HFFc6 (cell line): ENCODE measurements at places on chromosomes 7 and 10. TPM values are rescaled to one million over a fixed set of nuclear protein-coding genes. Genes with fewer than 3 reads are reported as not detected.
A peak's percentile ranks its signal among the peaks of the same experiment; 100 is the strongest.

The TFAM gene
- 15.9 to 29.9 TPM (median 26.9 TPM) in 3 replicates for total RNA-seq

DNA sequence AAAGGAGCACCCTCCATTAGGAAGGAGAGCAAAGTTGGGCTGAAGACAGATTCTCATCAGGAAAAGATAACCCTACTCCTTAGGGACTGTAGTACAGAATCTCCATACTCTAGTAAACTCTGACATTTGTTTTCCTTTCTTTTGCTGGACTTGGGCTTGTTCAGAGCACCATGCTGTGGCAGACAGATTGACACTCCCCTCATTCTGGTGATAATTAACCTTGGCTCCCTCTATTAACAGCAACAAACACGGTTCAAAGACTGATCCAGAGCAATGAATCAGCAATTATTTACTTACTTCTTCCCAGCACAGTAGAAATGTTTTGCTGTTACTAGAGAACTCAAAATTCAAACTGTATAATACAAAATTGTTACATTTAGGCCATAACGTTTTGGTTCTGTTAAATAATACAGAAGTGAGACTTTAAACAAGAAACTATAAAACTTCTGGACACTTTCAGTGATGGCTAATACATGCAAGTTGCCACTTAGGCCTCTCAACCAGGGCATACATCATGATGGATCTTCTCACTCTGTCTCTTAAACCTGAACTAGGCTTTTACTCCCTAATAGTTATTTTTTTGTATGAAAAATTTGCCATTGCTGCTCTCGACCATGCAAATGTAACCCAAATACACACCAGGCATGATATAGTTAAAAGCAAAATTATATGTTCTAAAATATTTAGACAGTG, 639.0 kb downstream of the IPMK start:
- H3K27me3 ChIP-seq: no peaks in the 10 kb centered on the region
- DNase-seq: no peak
- H3K4me3 ChIP-seq: no peak overlapping the region
- no peaks in the 10 kb centered on the region for H3K4me1 ChIP-seq
- no peak overlapping the region for H3K27ac ChIP-seq

DNA sequence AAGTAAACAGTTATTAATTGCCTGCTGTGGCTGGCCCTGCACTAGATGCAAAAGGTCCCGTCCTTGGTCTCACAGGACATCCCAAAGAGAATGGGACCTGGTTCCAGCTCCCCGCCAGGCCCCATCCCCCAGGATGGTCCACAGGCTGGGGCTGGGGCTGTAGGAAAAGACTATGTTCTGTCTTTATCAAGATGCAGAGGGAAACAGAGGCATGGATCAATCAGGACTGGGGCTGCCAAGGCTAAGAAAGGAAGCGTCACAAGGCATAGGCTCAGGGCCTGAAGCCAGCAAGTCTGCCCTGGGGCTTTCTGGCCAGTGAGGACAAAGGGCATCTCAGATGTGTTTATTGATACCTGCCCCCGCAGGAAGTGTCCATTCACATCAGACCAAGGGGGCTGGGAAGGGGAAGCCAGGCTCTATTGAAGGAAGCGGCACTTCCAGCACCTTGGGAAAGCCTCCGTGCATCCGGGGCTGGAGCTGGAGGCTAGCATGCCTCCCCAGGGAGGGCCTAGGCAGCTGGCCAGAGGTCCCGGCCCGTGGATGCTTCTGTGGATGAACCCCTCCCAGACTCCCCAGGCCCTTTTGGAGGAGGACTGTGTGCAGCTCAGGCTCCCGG, 5.8 kb downstream of the VSIR start:
- no peaks in the 10 kb centered on the region for H3K36me3 ChIP-seq
- H3K4me3 ChIP-seq: peak overlapping the region; percentile 80
- H3K27ac ChIP-seq: peak overlapping the region; percentile 99
- peak; percentile 38 for DNase-seq

The TRIM4 gene
- 21.6 to 23.4 TPM (median 22.9 TPM) in 3 replicates for total RNA-seq

GRCh38 chr10:21100190-21100589, 203.1 kb upstream of the NEBL start:
- H3K4me1 ChIP-seq: 0 out of 2 replicates have a peak, but pooled peaks cover 4% of the 10 kb centered on the region
- no peak overlapping the region for H3K4me3 ChIP-seq
- H3K36me3 ChIP-seq: no peaks in the 10 kb centered on the region
- no peak overlapping the region for H3K27ac ChIP-seq

The GNAT3 gene
- not detected in 3 replicates for total RNA-seq

DNA sequence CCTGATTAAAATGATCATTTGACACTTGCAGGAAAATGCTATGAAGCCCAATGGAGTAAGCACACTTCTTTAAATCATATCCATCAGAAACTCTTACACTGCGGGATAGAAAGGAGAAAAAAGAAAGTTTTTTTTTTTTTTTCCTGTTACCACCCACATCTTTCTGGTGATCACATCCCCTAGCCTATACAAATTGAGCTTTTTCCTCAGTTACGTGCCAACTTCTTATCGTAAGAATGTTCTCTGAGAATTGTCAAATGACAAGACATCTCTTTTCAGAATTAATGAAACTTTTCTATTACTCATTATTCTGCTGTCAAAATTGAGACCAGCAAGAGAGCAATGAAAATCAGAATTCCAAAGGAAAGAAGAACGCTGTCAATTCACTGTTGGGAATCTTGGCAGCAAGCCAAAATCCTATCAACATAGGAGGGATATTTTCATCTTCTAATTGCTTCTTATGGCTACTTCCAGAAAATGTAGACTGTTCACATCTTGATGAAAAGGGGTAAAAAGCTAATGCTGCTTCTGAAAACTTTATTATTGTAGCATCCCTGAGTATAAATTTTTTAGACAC, 179.5 kb downstream of the ADAM12 start:
- peaks cover 10% of the 10 kb centered on the region for H3K36me3 ChIP-seq
- H3K4me3 ChIP-seq: no peak overlapping the region
- H3K4me1 ChIP-seq: peaks cover 68% of the 10 kb centered on the region
- no peak for DNase-seq

DNA sequence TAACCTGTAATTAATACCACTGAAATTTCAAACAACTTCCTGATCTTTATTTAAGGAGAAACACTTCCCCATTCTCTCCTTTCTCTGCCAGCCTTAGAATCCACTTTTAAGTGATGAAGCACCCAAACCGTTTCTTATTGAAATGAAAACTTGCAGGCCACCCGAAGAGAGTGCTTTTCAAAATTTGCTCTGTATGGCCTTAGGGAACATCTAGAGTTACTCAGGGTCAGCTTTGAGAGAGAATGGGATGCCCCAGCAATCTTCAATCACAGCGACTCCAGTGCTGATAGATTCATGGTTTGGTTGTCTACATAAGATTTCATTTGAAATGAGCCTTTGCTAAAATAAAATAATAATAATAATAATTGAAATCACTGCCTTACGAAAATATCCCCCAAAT, 323.1 kb downstream of the PCLO start:
- peak overlapping the region; percentile 59 for H3K4me3 ChIP-seq
- no peaks in the 10 kb centered on the region for H3K36me3 ChIP-seq
- H3K27ac ChIP-seq: peak overlapping the region; percentile 33; the same call in 1 of the 2 replicates

DNA sequence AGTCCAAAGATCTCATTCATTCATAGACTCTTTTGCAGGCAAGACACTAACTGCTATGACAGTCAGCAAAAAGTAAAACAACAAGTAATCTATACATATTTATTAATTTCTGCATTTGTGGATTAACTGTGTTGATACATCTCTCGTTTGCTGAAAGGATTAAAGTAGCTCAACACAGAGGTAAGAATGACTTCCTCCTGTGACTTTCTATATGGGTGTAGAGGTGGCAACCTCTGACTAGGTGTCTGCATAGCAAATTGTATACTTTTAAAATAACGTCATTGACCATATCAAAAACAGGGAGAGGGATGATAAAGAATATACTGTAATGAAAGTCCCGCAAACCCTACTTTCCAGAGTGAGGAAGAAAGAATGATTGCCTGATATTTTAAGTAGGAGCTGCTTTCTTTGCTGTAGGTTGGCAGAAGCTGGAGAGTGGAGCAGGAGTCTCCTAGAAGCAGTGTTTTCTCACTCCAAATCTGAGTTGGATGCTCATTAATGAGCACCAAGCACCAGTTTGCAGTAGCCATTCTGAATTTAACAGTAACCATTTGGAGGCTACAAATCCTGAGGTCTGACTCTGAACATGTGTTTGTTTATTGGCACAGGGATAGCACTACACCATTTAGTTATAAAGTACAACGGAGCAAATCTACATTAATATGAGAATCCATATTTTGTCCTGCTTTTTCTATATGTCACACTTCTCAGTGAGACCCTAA, 9.2 kb upstream of the LRRN3 start:
- H3K4me1 ChIP-seq: peaks cover 53% of the 10 kb centered on the region
- no peaks in the 10 kb centered on the region for H3K27me3 ChIP-seq
- peak overlapping the region; percentile 72 for H3K4me3 ChIP-seq
- DNase-seq: no peak
- H3K27ac ChIP-seq: peak overlapping the region; percentile 87
- H3K36me3 ChIP-seq: no peaks in the 10 kb centered on the region; the same call in 1 of the 2 replicates

DNA sequence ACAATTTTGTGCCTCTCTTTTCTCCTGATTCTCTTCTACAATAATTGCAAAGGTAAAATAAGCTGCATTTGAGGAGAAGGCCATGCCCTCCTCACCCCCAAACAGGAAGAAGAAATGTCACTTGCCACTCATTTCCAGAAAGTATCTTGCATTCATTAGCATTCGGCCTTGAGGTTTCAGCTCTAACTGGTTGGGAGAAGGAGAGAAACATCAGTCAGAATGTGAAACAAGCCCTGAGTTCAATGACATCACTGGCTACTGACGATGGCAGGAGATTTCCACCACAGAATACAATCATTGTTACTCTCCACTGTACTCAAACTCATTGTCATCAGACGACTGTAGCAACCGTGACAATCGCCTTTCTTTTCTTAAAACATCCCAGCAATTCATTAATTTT, 72.8 kb downstream of the PRKCQ start:
- H3K4me3 ChIP-seq: no peak overlapping the region
- H3K27ac ChIP-seq: no peak overlapping the region
- no peaks in the 10 kb centered on the region for H3K36me3 ChIP-seq
- DNase-seq: no peak
- H3K27me3 ChIP-seq: peaks cover 3% of the 10 kb centered on the region; the same call in 1 of the 2 replicates

DNA sequence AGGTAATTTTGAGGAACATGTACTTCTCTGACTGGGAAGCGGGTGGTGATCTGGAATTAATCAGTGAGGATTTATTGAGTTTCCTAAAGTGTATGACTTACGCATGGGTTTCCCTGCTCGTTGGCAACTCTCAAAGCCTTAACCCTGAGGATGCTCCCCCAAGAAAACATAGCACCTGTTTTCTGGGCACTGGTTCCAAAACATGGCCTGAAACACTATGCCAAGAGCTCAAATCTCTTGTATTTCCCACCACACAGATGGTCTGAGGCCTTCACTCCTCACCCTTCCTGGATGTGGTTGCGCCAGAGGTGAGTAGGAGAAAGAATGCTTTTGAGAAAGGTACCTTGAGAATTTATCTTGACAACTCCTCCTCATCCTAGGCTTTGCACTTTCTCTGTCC, 250.4 kb downstream of the FZD1 start:
- peaks cover 4% of the 10 kb centered on the region; the same call in 1 of the 2 replicates for H3K27me3 ChIP-seq
- no peaks in the 10 kb centered on the region for H3K36me3 ChIP-seq
- no peaks in the 10 kb centered on the region for H3K4me1 ChIP-seq
- no peak overlapping the region for H3K4me3 ChIP-seq
- no peak for DNase-seq

GRCh38 chr10:103244666-103245271, 918 bp upstream of the RPEL1 start:
- no peaks in the 10 kb centered on the region for H3K36me3 ChIP-seq
- no peak overlapping the region for H3K4me3 ChIP-seq
- peaks cover 29% of the 10 kb centered on the region for H3K4me1 ChIP-seq
- peak; percentile 70 for DNase-seq
- H3K27me3 ChIP-seq: peaks cover 9% of the 10 kb centered on the region
- H3K27ac ChIP-seq: no peak overlapping the region

GRCh38 chr7:139725858-139726484, 51.8 kb downstream of the HIPK2 start:
- H3K27me3 ChIP-seq: peaks cover 1% of the 10 kb centered on the region; the same call in 1 of the 2 replicates
- peaks cover 14% of the 10 kb centered on the region; the same call in 1 of the 2 replicates for H3K36me3 ChIP-seq
- H3K27ac ChIP-seq: no peak overlapping the region
- no peak overlapping the region for H3K4me3 ChIP-seq
- no peak for DNase-seq
- peaks cover 59% of the 10 kb centered on the region for H3K4me1 ChIP-seq

The MSS51 gene
- 0.37 to 0.64 TPM (median 0.48 TPM) in 3 replicates for total RNA-seq

GRCh38 chr7:50695026-50695425, 87.7 kb downstream of the GRB10 start:
- H3K36me3 ChIP-seq: no peaks in the 10 kb centered on the region
- no peaks in the 10 kb centered on the region for H3K4me1 ChIP-seq
- no peak for DNase-seq
- no peak overlapping the region for H3K4me3 ChIP-seq
- H3K27me3 ChIP-seq: no peaks in the 10 kb centered on the region; the same call in 1 of the 2 replicates
- H3K27ac ChIP-seq: no peak overlapping the region

GRCh38 chr7:66359656-66360211, 154.6 kb downstream of the TPST1 start:
- H3K36me3 ChIP-seq: peaks cover 10% of the 10 kb centered on the region; the same call in 1 of the 2 replicates
- no peaks in the 10 kb centered on the region; the same call in 1 of the 2 replicates for H3K27me3 ChIP-seq
- H3K4me1 ChIP-seq: peaks cover 32% of the 10 kb centered on the region
- DNase-seq: no peak
- no peak overlapping the region for H3K27ac ChIP-seq

- DNase-seq: no peak
- H3K27ac ChIP-seq: no peak overlapping the region
- no peaks in the 10 kb centered on the region for H3K36me3 ChIP-seq
- H3K27me3 ChIP-seq: no peaks in the 10 kb centered on the region; the same call in 1 of the 2 replicates
- H3K4me3 ChIP-seq: no peak overlapping the region
These were observed 160.1 kb downstream of the MTERF1 start for GRCh38 chr7:91720260-91720937.

The ADGRA1 gene
- total RNA-seq: not detected in 3 replicates

GRCh38 chr10:35184527-35185171, 58.0 kb downstream of the CREM start:
- H3K36me3 ChIP-seq: no peaks in the 10 kb centered on the region
- H3K4me3 ChIP-seq: no peak overlapping the region
- H3K27me3 ChIP-seq: no peaks in the 10 kb centered on the region
- no peak overlapping the region for H3K27ac ChIP-seq

DNA sequence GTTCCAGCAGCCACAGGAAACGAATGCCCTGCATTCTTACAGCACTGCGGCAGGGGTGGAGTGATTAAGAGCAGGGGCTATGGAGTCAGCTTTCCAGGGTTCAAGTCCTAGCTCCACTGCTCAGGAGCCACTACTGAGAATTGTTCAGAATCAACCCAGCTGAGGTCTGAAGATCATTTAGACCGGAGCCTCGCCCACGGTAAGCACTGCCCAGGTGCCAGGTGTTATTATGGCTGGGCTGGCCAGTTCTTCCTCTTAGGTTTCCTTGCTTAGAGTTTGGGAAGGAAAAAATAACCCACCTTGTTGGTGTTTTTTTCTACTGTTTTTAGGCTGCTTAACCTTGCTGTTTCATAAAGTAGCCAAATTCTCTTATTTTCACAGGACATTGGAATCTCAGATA, 4.8 kb upstream of the FIGNL1 start:
- H3K27ac ChIP-seq: no peak overlapping the region
- DNase-seq: no peak
- no peaks in the 10 kb centered on the region for H3K36me3 ChIP-seq
- no peak overlapping the region for H3K4me3 ChIP-seq
- peaks cover 11% of the 10 kb centered on the region for H3K27me3 ChIP-seq

The CALML5 gene
- total RNA-seq: not detected in 3 replicates

The KLF14 gene
- total RNA-seq: not detected in 3 replicates

- peak overlapping the region; percentile 50; the same call in 1 of the 2 replicates for H3K27ac ChIP-seq
- DNase-seq: peak; percentile 45
These were observed 18.7 kb upstream of the ARID5B start for GRCh38 chr10:61882621-61883370.
